A549 treated with Mapracorat at 1 μM for 4 hours (cell line): ENCODE measurements at places on chromosomes 2 and 18. TPM values are rescaled to one million over a fixed set of nuclear protein-coding genes. Genes with fewer than 3 reads are reported as not detected.

Gene GALNT5
- total RNA-seq, result 2.0 to 2.2 TPM (median 2.1 TPM) in 5 replicates

Gene ATRAID
- total RNA-seq, result 206 to 230 TPM (median 222 TPM) in 5 replicates

Gene RAB12
- 22.2 to 30.6 TPM (median 25.1 TPM) in 5 replicates for total RNA-seq

Gene EEF1B2
- 1,032 to 1,246 TPM (median 1,058 TPM) in 5 replicates for total RNA-seq

Gene MOCOS
- total RNA-seq, result 2.6 to 3.0 TPM (median 2.7 TPM) in 5 replicates

Gene ONECUT2
- total RNA-seq, result 0.20 to 0.75 TPM (median 0.33 TPM) in 5 replicates

Gene TUBA3D
- total RNA-seq, result 3.8 to 11.1 TPM (median 5.4 TPM) in 5 replicates

Gene ABCG5
- total RNA-seq, result not detected in 5 replicates

Gene KCNS3
- 0.86 to 1.4 TPM (median 1.1 TPM) in 5 replicates for total RNA-seq

Gene SULT6B1
- not detected in 5 replicates for total RNA-seq

Gene CFAP65
- total RNA-seq, result 0.12 to 0.48 TPM (median 0.29 TPM) in 5 replicates

Gene KYNU
- total RNA-seq, result 238 to 285 TPM (median 251 TPM) in 5 replicates

Gene FABP1
- total RNA-seq, result not detected in 5 replicates

Gene IL1F10
- not detected in 5 replicates for total RNA-seq

Gene PTPN2
- 18.2 to 20.6 TPM (median 19.6 TPM) in 5 replicates for total RNA-seq

Gene PLCD4
- total RNA-seq, result 0.29 to 0.56 TPM (median 0.39 TPM) in 5 replicates

Gene TEKT4
- total RNA-seq, result not detected in 5 replicates

Gene CRIM1
- total RNA-seq, result 120 to 184 TPM (median 148 TPM) in 5 replicates

Gene UGT1A8
- 0.06 TPM in 1 of 5 replicates, not detected in the others for total RNA-seq

Gene C2orf78
- total RNA-seq, result not detected in 5 replicates

Gene CDH20
- not detected in 5 replicates for total RNA-seq

Gene EDAR
- total RNA-seq, result 0.03 to 0.12 TPM (median 0.05 TPM) in 3 of 5 replicates, not detected in the others

Gene GULP1
- 25.8 to 41.3 TPM (median 29.9 TPM) in 5 replicates for total RNA-seq

Gene GPR55
- total RNA-seq, result 0.04 TPM in 1 of 5 replicates, not detected in the others

Gene SERPINB11
- total RNA-seq, result 0.20 TPM in 1 of 5 replicates, not detected in the others

Gene UGT1A3
- total RNA-seq, result 0.10 to 0.31 TPM (median 0.26 TPM) in 3 of 5 replicates, not detected in the others

Gene MPP4
- 0.09 to 0.10 TPM in 2 of 5 replicates, not detected in the others for total RNA-seq

Gene MZT2A
- total RNA-seq, result 107 to 218 TPM (median 198 TPM) in 5 replicates

Gene ANKRD30B
- total RNA-seq, result not detected in 5 replicates

Gene TMEM163
- total RNA-seq, result 0.10 to 0.17 TPM (median 0.14 TPM) in 4 of 5 replicates, not detected in the other
